ENCODE measurements at places on chromosomes 3 and 15.
A peak's percentile ranks its signal among the peaks of the same experiment; 100 is the strongest.

GRCh38 chr15:65163041-65163440 is 22.1 kb downstream of the CLPX start:
- no peak for DNase-seq

GRCh38 chr3:88003115-88003755 is 55.6 kb downstream of the CGGBP1 start:
- DNase-seq, result no peak

- no peak for DNase-seq
Measured at GRCh38 chr15:69871511-69872134, 226.1 kb downstream of the TLE3 start.

- DNase-seq, result no peak
Measured at GRCh38 chr15:68507447-68507846, 71.3 kb upstream of the CORO2B start.

DNA sequence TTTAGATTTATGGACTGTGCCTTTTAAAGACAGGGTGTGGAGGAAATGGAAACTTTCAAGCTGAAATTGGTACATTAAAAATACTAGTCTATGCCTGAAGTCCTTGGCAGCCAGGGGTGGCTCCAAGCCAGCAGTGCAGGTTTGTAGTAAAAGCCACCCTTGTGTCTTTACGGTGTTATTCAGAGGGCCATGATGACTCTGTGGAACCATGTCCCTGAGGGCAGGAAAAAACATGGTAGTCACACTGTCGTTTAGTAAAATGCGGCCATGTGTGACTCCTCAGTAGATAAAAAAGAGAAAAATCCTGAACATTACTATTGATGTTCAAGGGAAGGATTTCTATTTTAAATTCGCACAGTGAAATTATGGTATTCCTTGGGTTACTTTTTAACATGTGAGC is 2.7 kb downstream of the FAN1 start:
- DNase-seq, result no peak

GRCh38 chr3:143330296-143330868 is 210.8 kb downstream of the CHST2 start:
- no peak for DNase-seq

- no peak for DNase-seq
Measured at GRCh38 chr3:86229086-86229774, 761.7 kb downstream of the VGLL3 start.

DNA sequence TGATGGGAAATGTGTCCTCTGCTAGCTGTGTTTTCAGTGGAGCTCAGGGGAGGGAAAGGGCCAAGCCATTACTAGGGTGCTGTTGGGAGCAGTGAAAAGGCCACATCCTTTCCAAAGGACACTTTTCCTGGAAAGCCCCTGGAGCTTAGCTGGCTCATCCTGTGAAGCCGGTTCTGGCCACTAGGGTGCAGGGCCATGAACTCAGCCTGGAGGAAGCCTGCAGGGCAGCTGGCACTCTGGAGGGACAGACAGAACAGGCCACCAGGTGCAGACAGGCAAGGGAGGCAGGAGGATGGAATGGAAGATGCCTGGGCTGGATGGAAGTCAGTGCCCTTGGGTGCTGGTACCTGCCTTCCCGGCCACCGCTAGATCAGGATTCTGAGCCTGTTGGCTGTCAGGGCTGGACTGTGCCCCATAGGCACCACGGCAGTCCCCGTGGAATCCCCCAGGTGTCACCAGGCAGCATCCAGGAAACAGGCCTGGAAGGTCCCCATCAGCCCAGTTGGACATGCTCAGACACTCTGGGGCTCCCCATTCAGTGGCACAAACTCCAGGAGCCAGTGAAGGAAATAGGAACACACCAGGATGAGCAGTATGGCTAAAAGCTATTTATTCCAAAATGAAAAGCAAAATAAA is 76.2 kb upstream of the C2CD4B start:
- no peak for DNase-seq

DNA sequence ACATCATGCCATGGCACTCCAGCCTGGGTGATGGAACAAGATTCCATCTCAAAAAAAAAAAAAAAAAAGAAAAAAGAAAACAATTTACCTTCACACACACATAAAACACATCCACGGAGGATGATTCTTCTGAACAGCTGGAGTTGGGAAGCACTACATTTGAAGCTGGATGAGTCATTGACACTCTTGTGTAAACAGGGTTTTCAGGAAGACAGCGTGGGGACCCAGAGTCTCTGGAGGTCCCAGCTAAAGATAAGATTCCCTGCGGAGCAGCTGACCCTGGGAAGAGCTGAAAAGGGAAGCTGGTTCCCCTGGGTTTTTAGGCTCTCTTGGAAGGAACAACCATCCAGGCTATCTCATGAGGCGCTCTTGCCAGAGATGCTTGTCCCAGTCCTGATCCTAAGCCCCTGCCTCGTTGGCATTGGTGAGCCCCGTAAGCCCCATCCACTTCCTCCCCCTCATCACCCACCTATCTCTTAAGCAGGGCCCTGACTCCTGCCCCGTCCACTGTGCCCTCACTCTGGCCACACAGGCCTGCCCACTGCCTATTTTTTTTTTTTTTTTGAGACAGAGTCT is 32.0 kb upstream of the FURIN start:
- no peak for DNase-seq

GRCh38 chr3:129257609-129258008 is 8.2 kb downstream of the COPG1 start:
- DNase-seq, result no peak

GRCh38 chr3:151085227-151085888 is at the start of gene MED12L:
TSS of gene MED12L (plus strand) at chr3:151085664. CDS start at chr3:151086927, 1,263 bp downstream.
- no peak for DNase-seq

DNA sequence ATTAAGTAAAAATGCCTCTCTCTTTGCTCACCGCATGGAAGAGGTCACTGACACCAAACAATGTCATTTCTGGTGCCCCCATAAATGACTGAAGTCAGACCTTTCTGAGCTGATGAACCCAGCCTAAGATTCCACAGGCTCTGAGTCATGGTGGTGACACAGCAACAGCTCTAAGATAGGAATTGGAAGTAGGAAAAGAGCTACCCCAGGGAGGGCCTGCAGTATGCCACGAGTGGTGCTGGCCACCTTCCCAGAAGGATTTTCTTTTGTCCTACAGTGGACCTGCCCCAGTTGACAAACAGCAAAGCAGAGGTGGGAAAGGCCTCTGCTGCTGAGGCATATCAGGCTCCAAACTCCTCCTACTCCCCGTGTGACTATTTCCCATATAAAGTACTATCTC is 208.1 kb downstream of the MINAR1 start:
- DNase-seq, result no peak

DNA sequence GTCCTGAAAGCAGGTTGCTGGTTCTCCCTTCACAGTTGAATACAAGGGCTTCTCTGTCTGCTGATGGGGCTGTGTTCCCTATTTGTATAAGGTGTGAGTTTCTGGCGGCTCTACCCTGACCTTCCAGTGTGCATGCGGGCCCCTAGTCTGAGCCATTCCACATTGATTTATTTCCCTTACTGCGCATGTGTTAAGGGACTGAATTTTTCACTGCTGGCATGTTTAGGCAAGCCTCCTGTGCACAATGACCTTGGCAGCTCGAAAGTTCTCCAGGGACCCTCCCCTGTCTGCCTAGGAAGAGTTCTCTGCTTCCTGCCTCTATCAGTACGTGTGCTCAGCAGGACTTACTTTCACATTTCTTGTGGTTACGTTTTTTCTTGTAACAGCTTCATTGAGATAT is 11.4 kb downstream of the TRAK1 start:
- no peak for DNase-seq

- DNase-seq, result no peak
Measured at GRCh38 chr3:64612916-64613526, 74.8 kb downstream of the ADAMTS9 start.

- no peak for DNase-seq
Measured at GRCh38 chr15:60572541-60573421, 93.8 kb upstream of the ICE2 start.

DNA sequence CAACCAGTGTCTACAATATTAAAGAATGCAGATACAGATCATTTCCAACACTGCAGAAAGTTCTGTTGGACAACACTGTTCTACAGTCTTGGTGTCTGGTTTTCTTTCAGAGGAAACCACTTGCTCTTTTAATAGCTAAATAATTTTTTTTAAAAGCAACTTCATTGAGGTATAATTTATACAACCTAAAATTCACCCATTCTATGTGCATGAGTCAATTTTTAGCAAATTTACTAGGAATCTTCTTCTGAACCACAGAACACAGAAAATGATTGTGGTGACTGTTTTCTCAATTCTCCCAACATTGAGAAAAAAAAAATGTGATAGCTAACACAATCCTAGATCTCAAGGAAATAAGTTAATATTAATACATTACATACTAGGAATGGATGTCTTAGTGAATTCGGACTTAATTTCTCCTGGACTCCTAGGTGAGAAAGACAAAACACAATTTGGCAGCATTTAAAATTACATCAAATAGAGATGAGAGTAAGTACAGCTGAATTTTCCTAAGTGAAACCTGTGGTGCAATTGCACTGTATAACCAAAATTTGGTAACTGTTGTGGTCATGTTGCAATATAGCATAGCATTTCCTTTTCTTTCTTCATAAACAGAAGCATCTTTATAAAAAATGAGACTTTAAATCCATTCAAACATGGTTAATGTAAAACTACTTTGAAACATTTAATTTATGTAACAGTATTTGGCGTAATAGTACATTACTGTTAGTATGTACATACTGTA is 15.3 kb upstream of the PLCL2 start:
- DNase-seq, result no peak

DNA sequence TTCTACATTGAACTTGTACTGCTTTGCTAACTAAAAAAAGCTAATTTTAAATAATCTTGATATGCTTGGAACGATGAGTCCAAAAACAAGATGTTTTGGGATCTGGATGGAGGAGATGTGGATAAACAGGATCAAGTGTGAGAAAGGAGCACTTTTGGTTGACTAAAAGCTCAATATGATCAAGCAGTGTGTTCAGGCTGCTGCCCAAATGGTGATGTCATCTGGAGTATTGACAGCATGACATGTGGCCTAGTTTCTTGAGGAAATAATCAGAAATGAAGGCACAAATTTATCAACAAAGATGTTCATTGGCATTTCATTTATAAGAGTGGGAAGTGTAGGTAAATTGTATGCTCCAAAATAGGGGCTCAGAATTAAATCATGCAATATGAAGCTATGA is 161.2 kb downstream of the SOX2 start:
- DNase-seq, result no peak

DNA sequence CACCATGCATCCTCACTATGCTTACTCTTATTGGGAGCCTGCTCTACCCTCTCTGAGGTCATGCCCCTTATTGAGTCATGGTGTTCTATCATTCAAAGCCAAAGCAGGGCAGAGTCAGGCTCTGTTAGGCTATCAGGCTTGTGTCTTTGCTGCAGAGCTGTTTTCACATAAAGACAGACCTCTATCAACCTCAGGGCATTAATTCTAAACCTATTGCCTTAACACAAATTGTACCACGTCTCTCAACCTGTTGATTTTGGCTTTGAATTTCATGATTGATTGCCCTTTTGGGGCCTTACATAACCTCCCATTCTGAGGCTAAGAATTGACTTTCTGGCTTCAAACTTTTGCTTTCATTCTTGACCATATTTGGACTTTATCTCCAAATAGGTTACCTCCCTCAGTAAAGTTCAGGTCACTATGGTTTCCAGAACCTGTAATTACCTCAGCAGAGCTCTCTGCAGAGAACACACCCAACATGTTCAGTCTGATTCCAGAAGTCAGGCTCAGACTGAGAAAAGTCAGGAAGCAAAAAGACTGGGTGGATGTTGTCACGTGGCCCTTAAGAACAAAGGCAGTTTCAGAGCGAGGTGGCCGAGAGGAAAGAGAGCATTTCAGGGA is 221.4 kb upstream of the NANOGP8 start:
- DNase-seq, result no peak

- DNase-seq, result no peak
Measured at GRCh38 chr3:88195951-88196434, 46.2 kb downstream of the C3orf38 start.

GRCh38 chr15:66961407-66961884 is 104.0 kb upstream of the SMAD3 start:
- DNase-seq, result no peak

DNA sequence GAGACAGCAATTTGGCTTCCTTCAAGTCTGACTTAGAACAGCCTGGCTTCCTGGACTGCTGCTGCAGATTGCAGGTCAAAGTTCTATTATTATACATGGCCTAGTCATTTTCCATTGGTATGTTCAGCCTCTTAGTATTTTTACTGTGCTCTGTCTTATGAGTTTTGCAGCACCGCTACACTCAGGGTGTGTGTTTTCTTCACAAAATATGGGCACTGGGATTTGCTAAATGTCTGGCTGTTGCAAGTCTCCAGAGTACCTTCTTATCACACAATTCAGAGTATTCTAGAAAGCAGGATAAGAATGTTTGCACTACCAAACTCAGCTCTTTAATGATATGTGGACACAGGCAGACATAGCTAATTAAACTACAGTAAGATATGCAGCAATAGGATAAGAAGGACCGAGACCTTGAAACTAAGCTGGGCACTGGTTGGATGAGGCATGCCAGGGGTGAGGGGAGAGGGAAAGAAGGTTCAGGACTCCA is 203.0 kb upstream of the PDZRN3 start:
- DNase-seq, result no peak

DNA sequence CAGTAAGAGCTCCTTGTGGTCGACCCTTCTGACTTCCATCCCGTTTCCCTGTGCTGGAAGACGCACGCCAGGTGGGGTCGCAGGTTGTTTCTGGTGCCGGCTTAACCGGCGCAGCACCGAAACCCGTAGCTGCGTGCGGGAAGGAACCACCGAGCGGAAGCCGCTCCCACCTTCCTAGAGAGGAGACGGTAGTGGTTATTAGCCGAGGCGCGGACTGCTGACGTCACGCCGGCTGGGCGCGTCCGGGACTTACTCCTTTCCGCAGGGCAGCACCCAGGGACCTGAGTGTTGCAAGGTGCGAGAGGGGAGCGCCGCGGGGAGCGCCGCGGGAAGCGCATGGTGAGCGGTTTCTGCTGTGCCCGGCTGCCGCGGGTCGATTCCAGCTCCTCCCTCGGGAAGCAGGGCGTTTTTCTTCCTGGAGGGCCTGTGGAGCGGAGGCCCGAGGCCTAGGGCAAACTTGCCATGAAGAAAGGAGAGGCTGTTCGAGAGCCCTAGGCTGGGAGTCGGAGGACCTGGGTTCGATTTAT is at the start of gene ZNF501:
Gene ZNF501, plus strand, starts transcription at position 252 of the 527 bp plus-strand sequence. CDS start 4,787 bp downstream, outside the sequence.
- peak; percentile 79 for DNase-seq

GRCh38 chr15:92934716-92935115 is 34.6 kb downstream of the CHD2 start:
- no peak for DNase-seq

Data from stimulated activated CD4-positive, alpha-beta T cell treated with anti-CD3 and anti-CD28 coated beads, TNF-alpha, amount 100 ng/mL, for 4 hours (primary cell).